ENCODE measurements at places on chromosomes 4 and X. TPM values are rescaled to one million over a fixed set of nuclear protein-coding genes. Genes with fewer than 3 reads are reported as not detected.

KIAA1210 gene
- not detected for total RNA-seq

- DNase-seq, result no peak
Measured at GRCh38 chrX:103552236-103552635, 32.9 kb upstream of the RAB40A start.

- peak; percentile 11 for DNase-seq
Measured at GRCh38 chr4:145012841-145013240, 85.2 kb downstream of the ANAPC10 start.

GRCh38 chrX:19704132-19704531, 183.3 kb downstream of the SH3KBP1 start:
- no peak for DNase-seq

TCEAL7 gene
- total RNA-seq, result 6.5 TPM

CSAG3 gene
- 2.2 TPM for total RNA-seq

KLB gene
- not detected for total RNA-seq

DNA sequence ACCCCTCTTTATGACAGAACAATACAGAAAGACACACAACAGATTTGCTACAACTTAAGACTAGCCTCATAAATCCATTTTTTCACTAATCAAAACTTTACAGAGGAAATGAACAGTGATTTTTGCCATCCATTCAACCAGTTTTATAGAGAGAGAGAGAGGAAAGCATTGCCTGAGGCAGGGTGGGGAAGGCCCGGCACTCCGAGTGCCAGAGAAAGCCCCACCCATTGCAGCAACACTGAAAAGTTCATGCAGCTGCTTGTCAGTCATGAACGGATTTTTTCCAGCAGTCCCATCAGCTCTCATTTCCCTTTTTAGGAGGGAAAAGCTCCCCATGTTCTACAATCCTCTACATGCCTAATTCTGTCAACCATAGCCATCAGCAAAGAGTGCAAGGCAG, 236.9 kb downstream of the CHIC1 start:
- DNase-seq, result no peak

DNA sequence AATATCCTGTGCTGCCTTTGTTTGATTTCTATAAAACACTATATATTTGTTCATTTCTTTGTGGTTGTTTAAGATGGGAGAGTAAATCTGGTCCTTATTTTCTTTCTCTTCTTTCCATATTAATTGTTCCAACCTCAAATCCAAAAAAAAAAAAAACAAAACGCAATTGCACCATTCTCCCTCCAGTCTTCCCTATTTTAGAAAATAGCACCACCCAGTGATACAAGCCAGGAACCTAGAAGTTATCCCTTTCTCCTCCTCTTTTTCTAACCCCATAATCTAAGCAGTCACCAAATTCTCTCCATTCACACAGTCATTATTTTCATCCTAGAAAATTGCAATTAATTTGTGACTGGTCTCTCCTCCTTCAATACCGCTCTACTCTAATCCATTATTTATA, 107.8 kb downstream of the GABRA3 start:
- no peak for DNase-seq

TIMM17B gene
- total RNA-seq, result 47.4 TPM

ARR3 gene
- total RNA-seq, result not detected

DNA sequence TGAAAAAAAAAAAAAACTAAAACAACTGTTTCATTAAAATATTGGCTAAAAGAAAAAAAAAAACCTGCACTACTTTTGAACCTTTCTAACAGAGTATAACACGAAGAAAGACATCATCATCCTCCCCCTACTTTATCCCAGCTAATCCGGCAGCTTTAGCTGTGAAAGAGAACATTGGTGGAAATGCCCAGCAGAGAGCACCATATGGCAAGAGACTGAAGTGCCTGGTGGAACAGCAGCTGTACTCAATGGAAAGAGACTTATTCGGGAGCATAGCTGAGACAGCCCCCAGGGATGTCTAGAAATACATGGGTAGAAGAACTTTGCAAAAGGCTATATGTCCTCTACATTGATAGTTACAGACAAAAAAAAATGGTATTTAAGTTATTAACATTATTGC, 30.3 kb downstream of the STPG2 start:
- no peak for DNase-seq

DNA sequence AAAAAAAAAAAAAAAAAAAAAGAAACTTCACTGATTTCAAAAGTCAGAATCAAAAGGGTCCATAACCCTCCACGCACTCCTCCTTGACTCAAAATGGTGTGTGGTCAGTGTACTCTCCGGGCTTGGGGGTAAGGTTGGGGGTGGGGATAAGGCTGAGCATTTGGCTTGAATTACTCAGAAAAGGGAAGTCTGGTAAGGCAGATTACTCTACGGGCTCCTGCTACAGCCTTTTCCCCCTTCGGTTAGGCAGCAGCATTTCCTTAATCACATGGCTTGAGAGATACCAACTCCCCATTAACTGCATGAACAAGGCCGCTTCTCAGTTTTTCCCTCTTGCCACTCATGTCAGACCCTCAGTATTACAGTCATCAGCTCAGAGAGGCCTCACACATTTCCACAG, 135.4 kb upstream of the DUSP21 start:
- DNase-seq, result no peak

DNA sequence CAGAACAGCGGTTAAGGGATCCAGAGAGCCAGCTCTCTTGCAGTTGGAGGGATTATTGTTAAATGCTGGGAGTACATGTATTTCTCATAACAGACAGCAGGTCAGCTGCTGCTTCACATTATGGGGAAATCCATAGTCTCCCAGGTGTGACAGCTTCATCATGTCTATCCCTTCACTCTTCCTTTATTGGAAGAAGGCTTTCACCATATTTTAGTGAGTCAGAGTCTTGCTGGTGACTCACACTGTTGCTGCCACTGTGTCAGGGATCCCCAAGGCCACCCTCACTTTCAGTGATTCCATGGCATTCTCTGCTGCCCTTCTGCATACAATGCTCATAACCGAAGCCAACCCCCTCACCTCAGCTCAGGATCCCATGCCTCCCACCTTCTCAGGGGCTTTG, 32.9 kb upstream of the PAGE5 start:
- peak; percentile 7 for DNase-seq

All from Daoy (cell line).